MCF 10A (cell line): ENCODE measurements at places on chromosomes 11 and 22.

DNA sequence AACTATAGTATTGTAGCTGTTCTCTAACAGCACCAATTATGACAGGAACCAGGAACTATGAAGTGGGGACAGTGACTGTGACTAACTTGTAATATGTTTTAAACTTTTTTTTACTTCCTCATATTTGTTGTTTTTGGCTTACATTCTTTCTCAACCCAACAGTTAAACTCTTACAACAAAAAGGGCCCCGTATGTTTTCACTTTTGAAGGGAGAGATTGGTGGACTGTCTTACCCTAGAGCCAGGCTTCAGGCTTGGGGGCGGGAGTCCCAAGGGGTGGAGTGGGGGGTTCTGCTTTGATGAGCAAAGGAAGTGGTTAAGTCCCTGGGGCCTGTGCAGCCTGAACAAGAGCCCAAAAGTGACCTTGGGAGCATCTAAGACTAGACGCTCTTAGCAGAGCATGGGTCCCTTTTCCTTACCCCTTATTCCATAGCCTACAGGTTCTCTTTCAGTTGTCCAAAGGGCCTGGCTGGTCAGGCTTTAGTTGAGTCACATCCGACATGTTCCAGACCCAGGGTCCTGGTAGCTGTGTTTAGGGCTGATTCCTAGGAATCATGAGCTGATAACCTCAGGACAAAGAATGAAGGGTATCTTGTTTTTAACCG, 38.8 kb downstream of the STIM1 start:
- no peak for DNase-seq

- DNase-seq, result no peak
Measured at GRCh38 chr11:77438487-77438886, 35.4 kb downstream of the PAK1 start.

DNA sequence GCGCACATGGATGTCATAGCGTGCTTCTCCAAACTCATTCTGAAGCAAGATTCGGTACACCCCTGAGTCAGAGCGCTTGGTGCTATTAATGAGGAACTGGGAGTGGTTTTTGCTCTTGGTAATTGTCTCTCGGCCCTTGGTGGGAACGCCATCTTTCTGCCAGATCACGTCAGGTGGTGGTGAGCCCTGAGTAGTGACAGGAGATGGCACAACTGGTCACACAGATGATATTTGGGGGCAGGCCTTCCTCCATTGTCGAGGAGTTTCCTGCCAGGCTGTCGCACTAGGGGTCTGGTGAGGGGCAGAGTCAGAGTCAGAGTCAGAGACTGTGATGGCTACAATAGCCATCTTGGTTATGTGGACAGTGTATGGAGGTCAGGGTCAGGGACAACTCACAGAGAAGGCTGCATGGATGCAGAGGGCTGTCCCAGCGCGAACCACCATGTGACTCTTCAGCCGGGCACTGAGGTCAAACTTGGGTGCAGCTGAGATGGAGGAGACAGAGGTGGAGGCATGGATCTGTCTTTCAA, 9.3 kb downstream of the TMEM86A start:
- no peak for DNase-seq

DNA sequence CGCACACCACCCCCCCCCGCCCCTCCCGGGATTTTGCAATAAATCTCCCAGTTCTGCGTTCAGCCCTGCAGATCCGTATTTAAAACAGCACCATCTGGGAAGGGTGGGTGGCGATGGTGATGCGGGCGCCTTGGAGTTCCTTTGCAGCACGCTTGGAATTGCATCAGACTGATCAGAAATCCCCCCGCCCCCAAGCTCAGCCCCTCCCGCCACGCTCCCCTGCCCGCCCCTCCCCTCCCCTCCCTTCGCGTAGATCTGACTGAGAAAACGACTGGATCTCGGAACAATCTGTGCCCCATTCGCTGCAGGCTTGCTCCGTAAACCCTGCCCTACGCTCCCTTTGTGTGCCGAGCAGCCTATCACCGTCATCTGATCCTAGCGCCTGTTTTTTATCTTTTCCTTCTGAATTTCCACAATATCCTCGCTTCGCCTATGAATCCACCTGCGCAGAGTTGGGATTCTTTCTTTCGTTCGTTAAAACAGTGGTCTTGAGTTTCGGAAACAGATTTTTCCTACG, 18.1 kb upstream of the BDNF start:
- DNase-seq, result peak; percentile 89

DNA sequence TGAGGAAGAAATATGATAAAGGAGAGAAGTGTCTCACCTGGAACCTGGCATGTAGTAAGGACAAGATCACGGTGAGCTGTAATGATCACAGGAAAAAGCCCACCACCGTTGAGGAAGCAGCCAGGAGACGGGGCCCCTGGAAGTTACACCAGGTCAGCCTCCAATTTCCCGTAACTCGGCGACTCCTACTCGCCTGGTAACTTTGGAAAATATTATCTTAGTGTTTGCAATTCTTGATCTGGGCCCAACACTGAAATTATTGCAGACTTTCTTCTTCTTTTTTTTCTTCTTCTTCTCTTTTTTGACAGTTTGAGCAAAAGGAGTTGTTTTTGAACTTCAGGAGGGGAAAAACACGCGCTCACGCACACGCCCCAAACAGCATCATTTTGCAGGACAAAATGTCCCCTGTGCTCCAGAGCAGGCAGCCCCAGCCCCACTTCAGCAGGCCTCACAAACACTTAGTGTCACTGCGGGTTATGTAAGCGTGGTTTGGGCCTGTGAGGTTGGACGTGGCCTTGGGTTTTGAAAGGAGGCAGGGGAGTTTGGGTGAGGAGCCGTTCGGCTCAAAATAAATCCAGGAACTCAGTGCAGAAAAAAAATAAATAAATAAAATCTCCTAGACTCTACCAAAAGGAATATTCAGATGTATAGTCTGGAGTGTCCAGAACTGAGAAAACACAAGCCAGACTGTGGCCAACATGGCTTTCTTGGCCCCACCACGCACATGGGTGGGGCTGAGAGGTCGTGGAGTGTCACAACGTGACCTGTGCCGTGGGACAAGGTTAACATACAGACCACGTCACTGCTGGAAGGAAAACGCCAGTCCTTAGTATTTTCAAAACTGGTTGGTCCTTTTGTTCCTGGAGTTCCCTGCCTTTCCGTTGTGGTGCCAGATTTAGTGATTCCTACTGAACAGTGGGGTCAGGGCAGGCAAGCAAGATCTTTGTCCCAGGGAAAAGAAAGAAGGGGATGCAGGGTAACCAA, 26.3 kb upstream of the MN1 start:
- DNase-seq, result no peak

DNA sequence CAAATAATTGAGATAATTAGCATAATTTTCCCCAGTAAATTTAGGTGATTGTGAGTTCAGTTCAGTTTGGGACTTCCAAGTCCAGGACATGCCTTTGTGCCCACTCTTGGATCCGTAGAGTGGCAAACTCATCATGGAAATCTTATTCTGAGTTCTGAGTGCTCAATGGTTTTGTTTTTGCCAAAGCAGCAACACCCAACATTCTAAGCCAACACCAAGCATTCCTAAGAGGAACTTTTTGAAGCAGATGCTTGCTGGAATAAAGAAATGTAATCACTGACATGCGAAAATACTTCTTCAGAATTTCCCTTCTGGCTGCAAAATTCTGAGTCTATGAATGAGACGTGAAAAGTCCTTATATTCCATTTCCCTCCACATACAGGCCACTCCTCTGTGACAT, 10.4 kb downstream of the MMP27 start:
- DNase-seq, result no peak

DNA sequence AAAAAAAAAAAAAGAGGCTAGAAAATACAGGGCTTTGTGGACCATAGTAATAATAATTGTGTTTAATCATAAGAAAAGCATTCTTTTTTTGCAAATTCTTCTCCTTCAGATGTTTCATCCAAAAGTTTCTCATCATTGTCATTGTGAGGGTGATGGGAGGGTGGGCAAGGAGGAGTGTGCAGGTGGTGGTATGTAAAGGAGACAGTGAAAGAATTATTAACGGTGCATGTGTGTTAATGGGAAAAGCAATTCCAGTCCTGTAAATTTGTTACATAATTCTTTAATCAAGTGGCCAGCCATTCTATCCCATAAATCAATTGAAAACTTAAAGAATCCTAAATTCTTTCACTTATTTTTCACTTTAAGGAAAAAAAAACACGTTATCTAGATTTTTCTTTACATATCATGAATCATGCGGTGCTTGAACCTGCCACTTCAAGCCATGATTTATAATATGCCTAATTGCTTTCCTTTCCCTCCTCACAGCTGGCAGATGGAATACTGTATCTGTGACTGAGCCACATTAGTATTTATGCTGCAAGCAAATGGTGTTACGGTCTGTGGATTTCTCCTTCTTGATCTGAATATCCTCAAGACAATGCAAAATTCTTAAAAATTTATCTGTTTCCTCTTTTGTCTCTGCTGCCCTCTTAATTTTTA, 318.5 kb downstream of the JRKL start:
- DNase-seq, result no peak

- DNase-seq, result no peak
Measured at GRCh38 chr22:48692734-48693376, 1134.8 kb downstream of the BRD1 start.

DNA sequence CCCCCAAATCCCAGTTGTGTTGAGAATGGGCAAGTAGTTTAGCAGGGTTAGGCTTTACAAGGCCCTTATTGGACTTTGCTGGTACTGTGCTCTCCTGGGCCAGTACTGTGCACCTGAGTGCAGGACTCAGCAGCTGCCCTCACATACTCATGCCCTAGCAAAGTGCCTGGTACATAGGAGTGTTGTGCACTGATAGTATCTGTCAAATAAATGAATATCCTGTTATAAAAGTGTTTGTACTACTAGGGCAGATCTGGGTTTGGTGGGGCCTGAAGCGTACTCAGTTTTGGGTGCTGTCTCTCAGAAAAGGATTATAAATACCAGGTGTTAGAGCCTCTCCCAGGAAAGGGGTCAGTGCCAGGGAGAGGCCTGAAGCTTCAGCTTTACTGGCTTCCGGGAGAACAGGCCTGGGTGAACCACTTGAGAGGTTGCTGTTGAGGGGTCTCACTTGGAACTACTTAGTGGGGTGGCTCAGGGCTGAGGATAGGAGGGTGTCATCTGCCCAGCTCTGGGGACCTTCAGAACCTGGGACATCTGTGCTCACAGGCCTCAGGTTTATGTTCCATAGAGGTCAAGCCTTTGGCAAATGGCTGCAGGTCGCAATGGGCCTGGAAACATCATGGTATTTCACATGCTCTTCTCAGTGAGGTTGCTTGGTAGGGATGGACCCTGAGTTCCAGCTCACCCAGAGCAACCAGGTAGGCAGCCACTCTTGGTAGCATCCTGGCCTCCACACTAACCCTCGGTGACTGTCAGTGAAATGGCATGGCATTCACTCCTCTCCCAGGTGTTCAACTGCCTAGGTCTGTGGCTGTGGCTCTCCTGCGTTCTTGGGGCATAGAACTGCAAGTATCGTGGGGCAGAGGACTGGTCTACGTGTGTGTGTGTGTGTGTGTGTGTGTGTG, 106.1 kb downstream of the ZBTB16 start:
- DNase-seq, result no peak

GRCh38 chr11:121249039-121249663, 43.4 kb upstream of the SC5D start:
- peak; percentile 56 for DNase-seq

- no peak for DNase-seq
Measured at GRCh38 chr11:13687271-13687670, 18.8 kb downstream of the FAR1 start.

DNA sequence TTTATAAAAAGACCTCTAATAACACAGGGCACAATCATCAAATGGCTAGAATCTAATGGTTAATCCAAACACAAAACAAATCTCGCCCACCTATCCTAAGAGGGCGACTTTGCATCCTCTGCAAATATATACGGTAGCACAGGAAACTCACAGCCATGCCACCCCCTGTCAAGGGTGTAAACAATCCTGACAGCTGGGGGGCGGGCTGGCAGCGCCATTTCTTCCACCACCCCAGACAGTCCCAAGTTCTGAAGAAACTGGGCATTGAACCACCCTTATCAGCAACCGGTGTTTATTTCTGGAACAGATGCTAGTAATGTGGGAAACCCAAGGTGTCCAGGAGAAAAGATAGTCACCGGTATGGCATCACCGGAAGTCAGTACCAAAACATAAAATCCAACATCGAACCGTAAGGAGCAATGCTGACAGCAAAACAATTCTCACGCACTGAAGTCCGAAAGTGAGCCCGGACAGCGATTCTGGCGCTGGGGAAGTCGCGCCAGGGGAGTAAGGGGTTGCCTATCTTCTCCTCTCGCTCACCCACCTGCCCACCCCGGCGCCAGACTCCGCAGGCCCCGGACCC, 825 bp downstream of the FBXO3 start:
- DNase-seq, result peak; percentile 8

- DNase-seq, result peak; percentile 25
Measured at GRCh38 chr11:110147962-110148709, 54.9 kb downstream of the ZC3H12C start.
